ENCODE measurements at places on chromosomes 2 and 18.

DNA sequence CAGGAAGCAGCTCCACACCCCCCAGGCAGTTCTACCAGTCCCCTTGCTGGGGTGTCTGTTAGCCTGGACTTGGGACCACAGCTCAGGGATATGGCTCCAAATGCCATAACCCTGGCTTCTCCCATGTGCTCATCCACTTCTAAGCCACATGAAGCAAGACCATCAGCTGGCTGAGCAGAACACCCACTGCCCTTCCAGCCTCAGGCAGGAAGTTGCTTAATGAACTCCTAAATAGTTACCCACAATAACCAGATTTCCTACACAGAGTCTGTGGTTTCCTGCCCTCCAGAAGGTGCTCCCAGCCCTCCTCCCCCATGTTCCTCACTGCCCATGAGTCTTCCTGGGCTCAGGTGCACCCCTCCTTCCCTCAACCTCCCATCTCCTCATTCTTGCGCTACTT lies 98.3 kb upstream of the EPC2 start:
- DNase-seq: no peak

GRCh38 chr2:108449410-108450130 lies 564 bp downstream of the GCC2 start:
- peak; percentile 26 for DNase-seq

- no peak for DNase-seq
These were observed 8.9 kb downstream of the ZNF512 start for GRCh38 chr2:27591745-27592144.

DNA sequence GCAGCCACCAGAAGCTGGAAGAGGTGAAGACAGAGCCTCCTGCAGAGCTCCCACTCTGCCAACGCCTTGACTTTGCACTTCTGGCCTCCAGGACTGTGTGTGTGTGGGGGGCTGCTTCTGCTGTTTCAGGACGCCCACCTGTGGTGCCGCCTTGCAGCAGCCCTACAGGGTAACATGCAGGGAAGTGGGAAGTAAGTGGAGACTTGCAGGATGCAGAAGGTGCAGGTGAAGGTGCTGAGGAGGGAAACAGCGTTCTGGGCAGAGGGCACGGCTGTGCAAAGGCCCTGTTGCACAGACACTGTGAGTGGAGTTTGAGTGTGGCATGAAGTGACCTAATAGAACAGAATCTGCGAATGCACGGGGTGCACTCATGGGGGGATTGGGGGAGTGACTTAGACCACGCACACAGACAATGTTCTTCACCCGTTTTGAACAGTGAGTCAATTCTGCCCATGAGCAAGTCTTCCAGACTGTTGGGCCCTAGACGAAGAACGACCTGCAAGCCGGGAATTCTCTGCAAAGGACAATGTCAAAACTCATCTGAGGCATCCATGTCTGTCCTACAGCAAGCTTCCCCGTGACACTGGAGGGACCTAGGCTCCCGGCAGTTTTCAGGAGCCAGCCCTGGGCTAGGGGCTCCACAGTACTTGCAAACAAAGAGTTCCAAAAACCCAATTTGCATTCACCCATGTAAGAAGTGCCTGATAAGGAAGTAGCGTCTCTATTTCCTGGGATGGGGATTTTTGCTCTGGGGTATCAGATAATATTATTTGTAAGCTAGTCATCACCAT lies 19.0 kb downstream of the MBP start:
- DNase-seq: no peak

DNA sequence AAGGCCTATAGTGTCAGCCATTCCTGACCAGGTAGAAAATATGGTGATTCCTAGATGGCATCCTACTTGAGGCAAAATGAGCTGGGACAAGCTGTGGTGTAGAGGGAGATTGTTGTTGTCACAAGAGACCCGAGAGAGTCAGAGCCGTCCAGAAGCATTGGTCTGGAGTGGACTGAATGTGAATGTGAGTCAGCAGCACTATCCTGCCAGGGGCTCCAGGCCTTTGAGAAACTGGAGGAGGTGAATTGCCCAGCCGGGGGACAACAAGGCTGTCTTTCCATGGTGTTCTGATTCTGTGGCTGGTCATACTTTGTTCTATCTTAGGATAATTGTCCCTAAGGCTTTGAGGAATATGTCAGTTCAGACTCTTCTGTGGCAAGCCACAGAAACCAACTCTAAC lies 29.4 kb upstream of the EIF2AK3 start:
- no peak for DNase-seq
